ENCODE measurements at places on chromosomes 4 and X.

DNA sequence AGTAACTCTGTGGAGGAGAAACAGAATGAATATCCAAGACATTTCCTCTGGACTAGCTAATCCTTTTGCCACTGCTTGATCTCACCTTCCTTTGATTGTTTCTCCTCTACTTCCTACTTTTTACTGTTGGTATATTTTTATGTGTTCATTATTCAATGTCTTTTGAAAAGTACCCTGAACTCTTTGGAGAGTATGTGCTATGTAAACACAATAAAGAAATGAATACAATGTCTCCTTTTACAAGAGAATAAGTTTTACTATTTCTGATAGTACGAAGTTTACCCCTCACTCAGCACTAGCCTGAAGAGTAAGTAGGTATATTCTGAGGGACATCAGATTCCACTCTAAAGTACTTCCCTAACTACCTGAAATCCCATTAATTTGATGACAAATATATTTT, 19.9 kb downstream of the CLDN2 start:
- DNase-seq = no peak

DNA sequence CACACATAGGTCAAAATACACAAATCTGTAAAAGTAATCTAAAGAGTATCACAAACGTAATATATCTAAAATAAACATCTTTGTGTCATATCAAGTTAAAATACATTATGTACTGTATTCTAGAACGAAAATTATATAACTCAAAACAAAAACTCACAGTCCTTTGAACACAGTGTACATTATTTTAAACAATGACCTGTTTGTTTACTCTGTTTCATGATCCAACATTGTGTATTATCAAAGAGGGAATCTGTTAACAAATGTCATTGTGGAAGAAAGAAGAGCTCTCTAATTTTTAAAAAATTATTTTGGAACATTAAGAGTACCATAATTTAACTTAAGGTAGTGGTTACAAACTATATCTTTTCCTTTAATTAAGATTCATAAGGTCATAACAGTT, 144.1 kb downstream of the FRYL start:
- no peak for DNase-seq

DNA sequence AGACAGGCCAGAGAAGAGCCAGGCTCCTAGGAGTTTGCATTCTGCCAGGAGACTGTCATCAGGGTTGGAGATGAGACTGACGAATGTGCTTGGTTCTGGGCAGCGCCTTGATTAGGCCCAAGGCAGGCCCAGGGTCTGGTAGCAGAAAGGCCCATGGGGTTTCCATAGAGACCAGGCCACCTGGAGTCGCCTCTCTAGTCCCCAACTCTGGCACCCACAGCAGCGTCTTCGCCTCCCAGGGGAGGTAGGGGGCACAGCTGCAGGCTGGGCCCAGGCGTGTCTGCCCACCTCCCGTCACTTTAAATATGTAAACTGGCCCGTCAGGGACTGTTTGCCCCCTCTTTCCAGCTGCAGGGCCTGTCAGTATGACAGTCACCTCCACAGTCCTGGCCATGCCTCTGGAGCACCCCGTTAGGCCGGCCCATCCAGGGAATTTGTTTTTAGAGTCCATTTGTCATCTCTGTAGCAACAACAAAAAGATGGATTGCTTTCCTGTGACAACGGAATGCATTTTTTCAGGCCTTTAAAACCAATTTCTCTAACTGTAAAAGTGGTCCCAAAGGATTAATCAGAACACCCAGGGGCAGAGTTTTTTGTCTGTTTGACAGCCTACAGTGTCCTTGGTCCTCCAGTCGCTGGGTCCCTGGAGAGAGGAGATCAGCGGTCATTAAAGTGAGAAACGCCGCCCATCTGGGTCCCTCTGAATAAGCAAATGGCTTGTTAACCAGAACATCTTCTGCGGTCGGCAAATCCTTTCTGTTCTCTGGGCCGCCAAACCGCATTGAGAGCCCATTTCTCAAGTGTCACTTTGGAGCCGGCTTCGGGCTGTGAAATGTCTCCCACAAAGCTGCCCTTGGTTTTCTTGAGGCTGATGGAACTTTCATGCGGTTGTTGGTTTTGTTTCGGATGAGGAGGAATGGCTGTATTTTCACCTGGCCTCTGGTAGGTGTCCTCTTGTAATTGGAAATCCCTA, 153.0 kb upstream of the PSAPL1 start:
- DNase-seq = no peak

GRCh38 chr4:181138116-181138515, 1105.1 kb upstream of the TENM3 start:
- no peak for DNase-seq

- no peak for DNase-seq
These were observed 570.7 kb downstream of the BCOR start for GRCh38 chrX:39527025-39527424.

DNA sequence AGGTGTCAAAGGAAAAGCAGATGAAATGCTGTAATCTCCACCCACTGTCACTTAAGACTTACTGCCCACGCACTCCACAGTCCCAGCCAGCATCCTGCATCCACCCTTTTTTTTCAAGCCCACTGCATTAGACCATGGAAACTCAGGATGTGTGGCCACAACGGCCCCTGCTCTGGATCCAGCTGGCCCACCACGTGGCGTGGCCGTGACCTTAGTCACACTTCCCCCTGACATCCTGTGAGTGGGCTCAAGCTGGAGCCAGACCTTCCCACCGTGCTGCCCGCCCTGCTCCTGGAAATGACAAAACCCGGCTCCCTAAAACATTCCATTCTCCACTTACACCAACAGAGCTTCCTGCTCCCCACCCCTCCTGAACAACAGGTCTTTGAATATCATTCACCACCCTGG, 588.3 kb upstream of the DIPK2B start:
- no peak for DNase-seq

DNA sequence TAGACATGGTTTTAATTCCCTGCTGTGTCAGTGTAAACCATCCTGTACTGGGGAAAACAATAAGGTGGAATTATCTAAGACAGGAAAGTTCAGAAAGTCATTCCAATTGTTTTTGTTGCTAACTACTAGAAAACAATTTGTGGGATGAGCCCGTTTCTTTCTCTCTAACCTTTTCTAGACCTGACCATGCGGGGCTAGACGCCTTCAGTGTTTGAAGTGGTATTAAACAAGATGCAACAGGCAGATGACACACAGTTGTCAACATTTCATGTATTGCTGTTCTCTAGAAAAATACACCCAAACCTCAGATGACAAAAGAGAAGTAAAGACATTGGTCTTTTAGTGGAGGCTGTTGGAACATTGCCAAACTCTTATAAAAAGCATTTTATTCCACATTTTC, 105.7 kb downstream of the FRAS1 start:
- DNase-seq = no peak

DNA sequence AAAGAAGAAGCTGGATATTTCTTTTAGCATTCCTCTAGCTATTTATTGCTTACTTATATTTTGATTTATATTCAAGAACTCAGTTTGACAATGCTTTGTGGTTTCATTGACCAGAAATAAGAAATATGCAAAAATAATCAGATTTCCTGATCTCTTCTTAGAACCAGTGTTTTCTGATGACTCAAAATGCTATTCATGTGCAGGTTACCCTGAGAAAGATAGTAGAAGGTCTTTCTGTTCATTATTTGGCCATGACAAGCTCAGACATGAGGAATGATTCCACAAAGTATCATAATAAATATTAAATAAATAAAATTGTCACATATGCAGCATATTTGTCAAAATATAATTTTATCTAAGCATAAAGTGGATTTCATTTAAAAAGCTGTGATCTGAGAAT, 24.1 kb downstream of the ADH7 start:
- DNase-seq = no peak

- no peak for DNase-seq
These were observed 16.6 kb downstream of the MAGED2 start for GRCh38 chrX:54824195-54824594.

All from germinal center (tissue), 1 donor.